ENCODE measurements at places on chromosomes 2 and 18. TPM values are rescaled to one million over a fixed set of nuclear protein-coding genes. Genes with fewer than 3 reads are reported as not detected.

The TSPYL6 gene
- not detected for total RNA-seq

The LAMA1 gene
- not detected for total RNA-seq

The ACVR1C gene
- 2.5 TPM for total RNA-seq

The UPP2 gene
- total RNA-seq = not detected

The DTNA gene
- not detected for total RNA-seq

GRCh38 chr2:168685600-168686451, 116.6 kb upstream of the NOSTRIN start:
- no peak for DNase-seq

DNA sequence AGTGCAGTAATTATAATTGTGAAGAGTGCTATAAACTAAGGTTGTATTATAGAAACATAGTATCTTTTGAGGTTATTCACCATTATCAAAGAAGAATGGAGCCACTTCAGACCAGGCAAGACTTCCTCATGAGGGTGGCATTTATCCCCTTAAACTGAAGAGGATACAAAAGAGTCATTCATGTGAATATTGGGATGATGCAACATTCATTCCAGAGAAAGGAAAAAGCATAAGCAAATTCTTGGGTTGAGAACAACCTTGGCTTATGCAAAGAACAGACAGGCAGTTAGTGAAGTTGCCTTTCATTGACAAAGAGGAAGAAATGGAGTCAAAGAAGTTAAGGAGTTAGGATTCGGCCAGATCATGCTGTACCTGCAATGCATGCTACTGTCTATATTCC, 682.5 kb downstream of the MBD2 start:
- no peak for DNase-seq

DNA sequence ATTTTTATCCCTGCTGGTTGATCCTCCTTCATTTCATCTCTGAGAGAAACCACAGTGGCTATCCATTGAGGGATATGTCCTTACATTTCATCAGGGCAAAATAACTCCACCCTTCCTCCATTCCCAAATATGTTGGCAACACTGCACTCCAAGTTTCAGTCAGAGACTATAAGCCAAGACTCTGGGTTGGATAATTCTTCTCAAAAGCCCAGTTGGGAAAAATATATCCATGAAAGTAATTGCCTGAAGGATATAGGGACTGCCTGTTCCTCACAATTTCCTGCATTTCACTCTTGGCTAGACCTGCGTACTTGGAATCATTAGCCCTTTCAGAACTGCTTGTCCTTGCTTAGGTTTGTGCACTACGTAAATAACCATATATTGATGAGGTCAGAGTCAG, 27.9 kb upstream of the EPB41L3 start:
- no peak for DNase-seq

- DNase-seq = no peak
These were observed 246.4 kb upstream of the RAB6C start for GRCh38 chr2:129733041-129733440.

DNA sequence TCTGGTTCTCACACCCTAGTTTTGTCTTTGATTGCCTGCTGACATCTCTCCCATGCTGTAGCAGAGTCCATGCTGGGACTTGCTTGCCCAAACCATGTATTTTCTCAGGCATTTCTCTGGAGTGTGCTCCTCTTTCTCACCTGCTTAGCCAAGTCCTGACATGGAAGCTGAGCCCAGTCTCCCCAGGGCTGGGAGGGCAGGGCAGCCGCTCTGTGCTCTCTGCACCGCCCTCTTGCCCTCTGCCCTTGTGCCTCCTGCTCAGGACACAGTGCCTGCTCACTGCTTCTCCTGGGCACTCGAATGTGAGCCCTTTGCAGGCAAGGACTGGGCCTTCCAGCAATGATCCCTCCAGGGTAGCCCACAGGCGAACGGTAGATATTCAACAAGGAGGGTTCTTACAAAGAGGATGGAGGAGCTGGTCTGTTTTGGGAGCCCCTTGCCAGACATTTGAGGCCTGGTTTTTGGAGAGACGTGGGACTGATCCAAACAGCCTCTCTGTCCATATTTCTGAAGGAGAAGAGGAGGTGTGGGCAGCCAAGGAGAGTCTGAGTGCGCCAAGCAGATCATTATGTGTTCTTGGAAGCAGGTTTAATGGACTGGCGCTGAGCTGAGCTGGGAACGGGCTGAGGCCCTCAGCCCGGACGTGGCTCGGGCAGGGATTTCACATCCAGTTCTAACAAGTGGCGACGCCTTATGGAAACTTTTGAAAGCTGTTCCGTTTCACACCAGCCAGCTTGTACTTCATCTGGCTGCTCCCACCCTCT, 4.0 kb downstream of the SLC14A2 start:
- DNase-seq = no peak

GRCh38 chr18:10210057-10210633, 244.3 kb upstream of the APCDD1 start:
- no peak for DNase-seq

DNA sequence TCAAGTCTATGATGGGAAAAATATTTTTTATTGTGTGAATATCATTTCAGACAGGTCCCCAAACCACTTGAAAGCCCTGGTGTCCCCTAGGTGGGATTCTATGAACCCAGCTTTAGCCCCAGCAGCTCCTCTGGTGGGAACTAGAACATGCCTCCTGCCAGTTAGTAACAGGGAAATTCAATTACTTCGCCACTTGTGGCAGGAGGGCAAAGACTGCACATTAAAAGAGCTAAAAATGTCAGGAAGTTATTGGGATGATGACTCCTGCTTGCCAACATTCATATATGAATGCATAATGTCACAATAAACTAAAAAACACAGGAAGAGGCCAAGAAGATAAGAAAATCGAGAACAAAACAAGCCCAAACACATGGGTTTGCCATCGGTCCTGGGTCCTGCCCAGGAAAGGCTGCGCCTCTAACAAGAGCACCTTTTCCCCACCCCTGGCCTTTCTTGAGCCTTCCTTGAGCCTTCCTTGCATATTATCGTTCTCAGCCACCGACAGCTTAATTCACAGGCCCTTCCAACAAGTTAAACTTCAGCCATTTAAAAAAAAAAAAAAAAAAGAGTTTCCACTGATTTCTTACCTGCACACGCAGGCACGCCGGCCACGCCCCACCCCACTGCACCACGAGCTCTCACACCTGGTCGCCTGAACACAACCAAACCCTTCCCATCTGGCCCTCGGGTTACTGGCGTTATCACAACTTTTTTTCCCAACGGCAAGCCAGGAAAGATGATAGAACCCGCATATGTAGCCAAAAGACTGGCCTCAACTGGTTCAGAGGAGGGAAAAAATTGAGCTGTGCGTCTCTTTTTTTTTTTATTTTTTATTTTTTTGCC, 23.4 kb downstream of the BCL11A start:
- no peak for DNase-seq

- DNase-seq = no peak
These were observed 50.8 kb downstream of the ACYP2 start for GRCh38 chr2:54166121-54166773.

DNA sequence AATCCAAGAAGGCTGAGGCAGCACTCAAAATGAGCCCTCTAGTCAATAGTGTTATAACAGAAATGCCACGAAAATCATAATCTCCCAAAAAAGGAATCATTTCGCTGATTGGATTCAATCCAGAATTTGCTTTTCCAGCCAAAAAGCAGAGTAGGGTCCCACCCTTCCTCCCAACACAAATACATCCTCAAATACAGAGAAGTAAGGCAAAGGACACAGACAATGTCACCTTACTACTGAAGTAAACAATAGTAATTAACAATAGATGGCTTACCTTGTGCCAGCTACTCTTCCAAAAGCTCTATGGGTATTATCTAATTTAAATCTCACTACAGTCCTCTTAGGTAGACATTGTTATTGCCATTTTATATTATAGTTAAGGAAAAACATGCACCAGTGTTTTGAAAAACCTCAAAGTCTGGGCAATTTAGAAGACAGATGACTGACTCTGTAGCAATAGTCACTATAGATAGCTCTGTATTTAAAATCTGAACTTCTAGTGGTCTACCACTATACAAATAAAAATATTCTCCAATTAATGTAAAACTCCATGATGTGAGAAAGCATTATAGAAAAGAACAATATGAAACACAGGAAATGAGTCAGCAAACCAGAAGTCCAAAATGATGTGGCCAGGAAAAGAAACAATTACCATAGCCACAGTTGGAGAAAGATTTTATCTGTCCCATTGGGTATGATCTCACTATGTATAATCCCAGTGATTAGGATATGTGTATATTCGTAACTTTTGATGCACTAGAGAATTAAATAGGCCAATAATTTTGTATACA, 305.0 kb upstream of the ERBB4 start:
- DNase-seq = no peak

DNA sequence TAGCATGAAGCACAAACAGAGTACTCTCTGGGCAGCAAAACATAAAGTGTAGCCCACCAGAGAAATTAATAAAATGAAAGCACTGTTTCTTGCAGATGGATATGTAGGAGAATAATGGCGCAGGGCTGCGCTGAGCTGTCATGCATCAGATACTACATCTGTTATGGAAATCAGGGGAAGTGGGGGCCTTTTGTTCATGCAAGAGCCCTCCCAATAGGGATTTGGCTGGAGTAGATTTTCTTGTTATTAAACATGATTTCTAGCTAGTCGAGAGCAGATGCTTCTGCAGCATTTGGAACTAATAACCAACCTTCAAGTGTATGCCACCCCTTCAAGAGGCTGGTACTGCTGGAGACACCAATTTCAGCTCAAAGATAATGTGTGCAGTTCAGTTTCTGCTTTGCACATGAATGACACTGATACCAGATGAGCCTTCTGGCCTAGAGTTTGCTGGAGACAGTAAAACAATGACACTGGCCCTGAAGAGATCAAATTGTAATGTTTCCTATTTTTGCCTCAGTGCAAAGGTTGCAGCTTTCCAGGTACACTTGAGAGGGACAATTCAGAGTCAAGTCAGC, 58.0 kb downstream of the RND3 start:
- DNase-seq = no peak

- no peak for DNase-seq
These were observed 798.3 kb upstream of the TMEFF2 start for GRCh38 chr2:192993059-192993458.

DNA sequence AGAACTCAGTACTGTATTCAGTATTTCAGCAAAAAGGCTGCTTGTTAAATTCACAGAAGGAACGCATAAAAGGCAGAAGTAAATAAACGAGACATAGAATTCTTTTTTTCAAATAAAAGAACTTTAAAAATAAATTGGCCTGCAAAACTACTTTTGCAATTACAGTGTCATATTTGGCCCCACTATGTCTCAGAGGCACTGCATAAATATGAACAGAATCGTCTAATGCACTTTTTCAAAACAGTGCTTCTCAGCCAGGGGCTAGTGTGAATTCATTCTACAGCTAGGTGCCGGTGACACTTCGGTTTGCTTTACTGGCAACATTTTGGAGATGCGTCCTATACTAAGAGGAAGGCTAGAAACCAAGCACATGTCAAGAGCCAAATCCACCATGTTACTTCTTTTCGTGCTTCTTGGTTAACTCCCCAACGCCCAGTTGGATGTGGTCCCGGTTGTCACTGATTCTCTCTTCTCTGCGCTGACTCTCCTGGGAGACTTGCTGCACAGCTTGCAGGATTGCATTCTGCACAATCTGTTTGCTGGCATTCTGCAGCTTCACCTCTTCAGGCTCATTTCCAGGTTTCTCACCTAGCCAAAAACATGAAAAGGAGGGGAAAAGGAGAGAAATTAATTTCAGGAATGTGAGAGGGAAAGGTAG, 51.8 kb downstream of the AKAIN1 start:
- DNase-seq = no peak

- no peak for DNase-seq
These were observed 11.4 kb downstream of the GPR35 start for GRCh38 chr2:240636563-240637115.

DNA sequence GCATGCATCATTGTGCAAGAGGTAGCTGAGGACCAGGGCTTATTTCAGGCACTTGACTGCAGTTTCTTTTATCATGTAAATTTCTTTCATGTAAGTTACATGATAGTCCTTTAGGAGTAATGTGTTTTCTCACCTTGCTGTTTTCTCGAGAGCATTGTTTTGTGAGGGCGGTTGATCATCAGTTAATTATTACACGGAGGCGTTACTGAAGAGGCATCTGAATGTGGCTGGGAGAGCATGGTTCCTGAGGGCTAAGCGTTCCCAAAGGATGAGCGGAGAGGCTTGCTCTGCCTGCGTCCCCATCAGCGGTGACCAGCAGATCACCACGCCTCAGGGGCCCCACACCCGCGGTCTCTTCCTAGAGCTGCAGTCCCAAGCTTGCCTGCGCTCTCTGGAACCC, 156.1 kb upstream of the NFATC1 start:
- DNase-seq = no peak

DNA sequence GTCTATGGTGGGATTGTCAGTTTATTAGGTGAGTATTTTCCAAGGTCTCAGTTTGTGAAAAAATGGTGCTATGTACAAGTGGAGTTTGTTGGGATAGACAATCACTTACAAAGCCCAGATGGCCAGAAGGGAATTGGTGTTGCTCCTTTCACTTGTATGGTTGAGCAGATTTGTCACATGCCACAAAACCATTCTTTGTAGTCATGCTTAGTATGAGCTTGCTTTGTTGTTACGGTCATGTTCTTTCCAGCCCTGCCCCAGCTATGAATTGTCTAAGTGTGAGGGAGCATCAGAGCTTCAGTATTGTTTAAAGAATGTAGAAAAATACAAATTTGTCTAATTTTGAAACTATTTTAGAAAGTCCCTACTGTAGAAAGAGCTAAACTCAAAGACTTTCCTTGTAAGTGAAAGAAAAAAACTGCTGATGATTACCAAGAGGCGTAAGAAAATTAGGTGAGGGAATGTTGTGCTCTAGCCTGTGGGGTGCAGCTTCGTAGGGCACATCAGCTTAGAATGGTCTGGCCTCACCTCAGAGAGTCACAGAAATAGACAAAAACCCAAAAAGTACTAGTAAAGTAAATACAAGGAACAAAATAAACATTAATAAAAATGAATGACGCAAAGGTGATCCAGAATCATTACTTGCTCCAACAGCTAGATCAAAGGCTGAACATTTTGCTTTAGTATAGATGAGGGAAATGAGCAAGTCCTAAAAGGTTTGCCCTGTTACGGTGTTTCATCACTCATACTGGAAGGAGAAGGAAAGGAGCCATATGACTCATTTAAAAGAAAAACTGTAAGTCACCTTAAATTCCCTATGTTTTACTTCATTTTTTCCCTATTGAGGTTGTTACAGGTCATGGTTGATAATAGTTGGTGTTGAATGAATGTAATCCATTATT, 9.2 kb downstream of the TGIF1 start:
- no peak for DNase-seq

- no peak for DNase-seq
These were observed 20.3 kb upstream of the ASNSD1 start for GRCh38 chr2:189641002-189641401.

DNA sequence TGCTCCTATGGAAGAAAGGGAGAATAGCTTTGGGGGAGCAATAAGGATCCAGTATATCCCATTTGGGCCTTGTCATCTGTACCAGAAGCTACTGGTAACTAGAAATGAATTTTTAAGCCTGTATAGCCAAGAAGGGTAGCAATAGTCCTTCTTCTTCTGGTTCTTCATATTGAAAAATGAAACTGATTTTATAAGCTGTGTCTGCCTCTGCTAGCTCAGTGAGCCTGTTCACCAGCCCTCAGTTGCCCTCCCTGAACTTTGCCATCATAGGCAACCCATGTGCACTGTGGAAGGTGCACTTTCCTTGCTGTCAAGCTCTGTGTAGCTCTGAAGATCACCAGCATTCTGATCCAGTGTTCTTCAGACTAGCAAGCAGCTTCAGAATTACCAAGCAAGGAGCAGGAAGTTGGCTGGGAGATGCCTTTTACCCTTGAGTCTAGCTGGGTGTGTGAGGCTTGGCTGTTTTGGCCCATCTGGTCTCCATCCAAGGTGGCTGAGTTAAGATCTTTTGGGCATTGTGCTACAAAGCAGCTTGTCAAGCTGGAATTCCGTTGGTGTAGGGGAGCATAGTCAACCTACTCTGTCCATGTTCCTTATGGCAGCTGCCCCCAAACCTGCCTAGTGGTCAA, 55.8 kb upstream of the MGAT5 start:
- no peak for DNase-seq

Measured in activated CD4-positive, alpha-beta T cell treated with anti-CD3 and anti-CD28 coated beads, Interleukin-2, amount 10 ng/mL, durations not matched to agents 7 days and 5 days (primary cell).